Skeletal muscle cell (primary cell): ENCODE measurements at places on chromosomes 1 and 21.

DNA sequence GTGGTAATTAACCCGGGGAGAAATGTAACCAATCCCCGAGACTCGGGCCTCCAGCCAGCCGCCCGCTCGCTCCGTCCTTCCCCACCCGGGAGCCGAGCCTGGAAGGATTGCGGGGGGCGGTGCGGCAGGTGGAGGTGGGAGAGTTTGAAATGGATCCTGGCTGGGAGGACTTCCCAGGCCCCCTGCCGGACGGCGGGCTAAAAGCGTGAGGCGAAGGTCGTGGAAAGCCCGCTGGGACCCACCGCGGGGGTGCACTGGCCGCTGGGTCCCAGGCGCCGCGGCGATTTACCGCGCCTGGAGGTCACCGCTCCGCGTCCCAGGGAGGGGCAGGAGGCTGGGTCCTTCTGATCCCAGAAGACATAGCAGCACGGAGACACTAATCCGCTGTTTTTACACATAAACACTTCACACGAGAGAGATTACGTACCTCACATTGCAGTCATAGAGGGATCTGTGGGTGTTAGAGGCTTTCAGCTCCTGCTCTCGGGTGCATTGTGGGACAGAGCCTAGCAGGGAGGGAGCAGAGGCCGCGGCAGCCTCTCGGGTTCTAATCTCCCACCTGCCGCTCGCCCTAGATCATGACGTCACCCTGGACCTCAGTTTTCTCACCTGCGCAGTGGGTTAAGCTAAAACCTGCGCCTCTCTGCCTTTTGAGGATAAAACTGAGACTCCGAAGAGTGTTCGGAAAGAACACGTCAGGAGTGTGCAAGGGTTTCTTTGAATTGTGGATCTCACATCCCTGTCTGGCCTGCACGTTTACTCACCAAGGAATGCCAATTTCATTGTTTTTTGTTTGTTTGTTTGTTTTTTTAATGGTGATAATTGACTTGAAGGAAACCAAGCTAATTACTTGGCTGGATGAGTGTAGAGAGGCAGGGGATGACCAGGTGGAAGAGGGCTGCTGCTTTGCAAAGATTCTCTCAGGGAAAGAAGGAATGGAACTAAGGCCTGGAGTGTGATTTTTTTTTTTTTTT lies 17.1 kb upstream of the TMEM9 start:
- no peak for DNase-seq

GRCh38 chr1:46690931-46691421 lies 19.3 kb downstream of the TEX38 start:
- DNase-seq, result no peak

- DNase-seq, result no peak
Observed at GRCh38 chr1:92484472-92485380, 2.0 kb downstream of the GFI1 start.

DNA sequence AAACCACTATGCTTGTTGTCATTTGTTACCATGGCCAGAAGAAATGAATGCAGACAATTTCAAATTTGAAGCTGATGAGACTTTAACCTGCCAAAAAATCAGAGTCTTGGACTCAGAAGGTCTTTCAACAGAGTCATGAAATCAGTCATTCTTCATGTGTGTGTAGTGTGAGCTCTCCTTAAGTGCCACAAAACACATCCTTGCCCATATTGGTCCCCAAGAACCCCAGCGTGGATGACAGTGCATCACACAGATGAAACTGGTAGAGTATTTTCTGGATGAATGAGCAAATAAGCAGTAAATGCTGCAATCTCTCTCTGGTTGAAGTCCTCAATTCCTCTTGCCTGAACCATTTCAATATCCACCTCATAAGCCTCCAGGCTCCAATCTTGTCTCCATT lies 28.7 kb upstream of the ETS2 start:
- DNase-seq, result no peak

DNA sequence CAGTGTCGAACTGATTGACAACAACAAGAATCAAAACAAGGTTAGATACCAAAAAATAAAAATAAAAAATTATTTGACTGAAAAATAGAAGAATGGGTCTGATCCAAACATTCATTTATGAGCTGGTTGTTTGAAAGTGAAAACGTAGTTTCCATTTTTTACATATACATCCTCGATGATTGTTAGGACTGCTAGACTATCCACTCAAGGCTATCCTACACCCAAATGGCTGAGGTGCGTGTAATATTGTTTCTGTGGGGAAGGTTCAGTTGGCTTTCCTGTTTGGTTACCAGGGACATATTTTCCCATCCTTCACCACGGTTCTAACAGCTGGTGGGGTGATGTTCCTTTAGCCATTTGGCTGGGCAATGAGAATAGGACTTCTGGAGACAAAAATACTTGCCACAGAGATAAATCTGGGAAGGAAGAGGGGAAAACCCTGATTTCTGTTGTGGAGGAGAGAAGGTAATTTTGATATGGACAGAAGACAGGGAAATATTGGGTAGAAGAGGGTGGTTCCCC lies 66.3 kb downstream of the MAP3K7CL start:
- DNase-seq, result no peak
